ENCODE measurements at places on chromosomes 6 and 20. TPM values are rescaled to one million over a fixed set of nuclear protein-coding genes. Genes with fewer than 3 reads are reported as not detected.

TMEM217 gene
- total RNA-seq: 2.5 TPM

KIAA1755 gene
- total RNA-seq: 2.5 TPM

TRDN gene
- total RNA-seq: not detected

LY6G6C gene
- under 0.01 TPM for total RNA-seq

PI3 gene
- total RNA-seq: not detected

RANBP9 gene
- 21.3 TPM for total RNA-seq

BTN1A1 gene
- total RNA-seq: under 0.01 TPM

GFRA4 gene
- not detected for total RNA-seq

SALL4 gene
- total RNA-seq: under 0.01 TPM

SCRT2 gene
- not detected for total RNA-seq

FRMD1 gene
- total RNA-seq: not detected

RIOK1 gene
- total RNA-seq: 15.2 TPM

RAET1L gene
- total RNA-seq: not detected
